Neuronal stem cell (in vitro differentiated cells): ENCODE measurements at places on chromosomes 16 and 17.

DNA sequence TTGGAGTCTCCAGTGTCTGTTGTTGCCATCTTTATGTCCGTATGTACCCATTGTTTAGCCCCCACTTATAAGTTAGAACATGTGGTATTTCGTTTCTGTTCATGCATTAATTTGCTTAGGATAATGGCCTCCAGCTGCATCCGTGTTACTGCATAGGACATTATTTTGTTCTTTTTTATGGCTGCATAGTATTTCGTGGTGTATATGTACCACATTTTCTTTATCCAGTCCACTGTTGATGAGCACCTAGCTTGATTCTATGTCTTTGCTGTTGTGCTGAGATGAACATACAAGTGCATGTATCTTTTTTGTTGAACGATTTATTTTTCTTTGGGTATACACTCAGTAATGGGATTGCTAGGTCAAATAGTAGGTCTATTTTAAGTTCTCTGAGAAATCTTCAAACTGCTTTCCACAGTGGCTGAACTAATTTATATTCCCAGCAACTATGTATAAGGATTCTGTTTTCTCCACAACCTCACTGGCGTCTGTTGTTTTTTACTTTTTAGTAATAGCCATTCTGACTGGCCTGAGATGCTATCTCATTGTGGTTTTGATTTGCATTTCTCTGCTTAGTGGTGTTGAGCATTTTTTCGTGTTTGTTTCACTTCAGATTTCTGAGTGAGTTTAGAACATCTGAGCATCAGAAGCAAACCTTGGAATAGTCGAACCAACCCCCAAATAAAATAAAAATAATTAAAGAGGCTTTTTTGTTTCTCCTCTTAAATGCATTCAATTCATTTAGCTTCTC, 304.7 kb downstream of the ZFHX3 start:
- no peak for DNase-seq

- no peak for DNase-seq
Measured at GRCh38 chr16:76650582-76650981, 373.4 kb downstream of the CNTNAP4 start.

- DNase-seq, result no peak
Measured at GRCh38 chr17:63447471-63448009, 1.4 kb upstream of the CYB561 start.

DNA sequence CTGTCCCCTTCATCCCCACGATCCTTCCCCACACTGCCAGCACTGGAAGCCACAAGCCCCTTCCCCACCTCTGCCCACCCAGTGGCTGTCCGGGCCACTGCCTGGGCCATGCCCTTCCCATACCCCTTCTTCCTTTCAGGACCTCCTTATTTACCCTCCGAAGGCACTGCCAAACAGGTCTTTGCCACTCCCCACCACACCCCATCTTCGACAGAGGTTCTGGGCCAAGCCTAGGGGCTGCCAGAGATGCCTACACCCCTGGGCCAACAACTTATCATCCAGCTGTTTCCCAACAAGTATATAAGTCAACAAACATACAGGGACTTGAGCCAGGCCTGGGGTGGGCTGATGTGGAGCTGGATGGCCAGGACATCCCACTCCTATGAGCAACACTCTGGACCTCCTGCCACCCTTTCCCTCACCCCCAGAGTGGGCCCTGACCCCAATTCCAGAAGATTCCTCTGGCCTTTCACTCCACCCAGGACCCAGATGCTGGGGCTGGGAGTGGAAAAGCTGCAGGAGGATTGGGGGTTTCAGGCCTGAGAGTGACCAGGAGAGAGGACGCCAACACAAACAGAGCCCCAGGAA, 1.5 kb upstream of the PPP1R1B start:
- no peak for DNase-seq

DNA sequence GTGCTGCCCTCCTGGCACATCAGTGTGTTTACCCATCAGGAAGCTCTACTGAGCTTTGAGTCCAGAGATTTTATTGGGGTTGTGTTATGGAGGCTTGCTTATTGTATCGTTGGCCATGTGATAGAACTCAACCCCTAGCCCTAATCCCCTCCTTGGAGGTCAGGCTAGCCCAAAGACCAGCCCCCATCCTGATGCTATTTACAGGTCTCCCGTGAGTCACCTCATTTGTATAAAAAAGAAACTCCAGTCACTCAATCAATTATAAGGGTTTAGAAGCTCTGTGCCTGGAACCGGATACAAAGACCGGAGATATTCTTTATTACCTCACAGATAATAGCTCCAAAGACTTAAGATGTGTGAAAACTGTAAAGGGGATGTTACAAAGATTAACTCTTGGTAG, 405.9 kb downstream of the CNTNAP4 start:
- DNase-seq, result no peak

GRCh38 chr16:62060089-62060488, 23.9 kb upstream of the CDH8 start:
- DNase-seq, result no peak
